ENCODE measurements at places on chromosomes 16 and 17.
A peak's percentile ranks its signal among the peaks of the same experiment; 100 is the strongest.

DNA sequence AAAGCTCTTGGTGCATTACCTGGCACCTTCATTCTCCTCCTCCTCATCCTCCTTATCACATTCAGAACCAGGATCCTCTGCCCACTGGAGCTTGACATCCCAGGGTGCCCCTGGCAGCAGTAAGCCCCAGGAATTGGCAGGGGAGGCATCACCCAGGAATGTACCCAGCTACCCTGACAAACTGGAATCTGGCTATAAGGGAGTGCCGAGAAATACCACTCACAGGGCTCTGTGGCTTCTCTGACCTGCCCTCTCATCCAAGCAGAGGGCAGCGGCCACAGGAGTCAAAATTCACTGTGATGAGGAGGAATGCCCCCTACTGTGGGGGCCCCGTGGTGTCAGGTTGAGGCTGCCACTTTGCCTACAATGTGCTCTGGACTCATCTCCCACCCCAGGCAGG, 19.6 kb downstream of the MPP3 start:
- no peak for DNase-seq

GRCh38 chr16:27313422-27314160, at the start of gene IL4R:
TSS of gene IL4R (plus strand) at chr16:27313974. CDS start at chr16:27340204, 26,230 bp downstream.
- peak; percentile 66 for DNase-seq

DNA sequence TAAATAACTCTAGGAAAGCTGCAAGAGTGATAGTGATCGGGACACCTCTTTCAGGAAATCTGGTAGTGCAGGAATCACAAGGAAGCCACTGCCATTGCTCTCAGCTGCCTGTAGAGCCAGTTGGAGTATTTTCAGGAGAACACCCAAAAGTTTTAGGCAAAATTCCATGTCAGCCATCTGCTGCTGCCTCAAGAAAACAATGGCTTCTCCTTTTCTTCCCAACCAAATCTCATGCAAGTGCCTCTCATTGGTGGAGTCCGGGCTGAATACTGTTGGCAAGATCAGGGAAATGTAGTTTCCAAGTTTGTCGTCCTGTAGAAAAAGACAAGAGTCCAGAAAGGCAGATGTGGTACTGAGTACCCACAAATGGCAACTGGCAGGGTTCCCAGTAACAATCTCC, 54.9 kb upstream of the TANC2 start:
- no peak for DNase-seq

GRCh38 chr16:5379954-5380353, 282.4 kb upstream of the EEF2KMT start:
- DNase-seq: no peak

DNA sequence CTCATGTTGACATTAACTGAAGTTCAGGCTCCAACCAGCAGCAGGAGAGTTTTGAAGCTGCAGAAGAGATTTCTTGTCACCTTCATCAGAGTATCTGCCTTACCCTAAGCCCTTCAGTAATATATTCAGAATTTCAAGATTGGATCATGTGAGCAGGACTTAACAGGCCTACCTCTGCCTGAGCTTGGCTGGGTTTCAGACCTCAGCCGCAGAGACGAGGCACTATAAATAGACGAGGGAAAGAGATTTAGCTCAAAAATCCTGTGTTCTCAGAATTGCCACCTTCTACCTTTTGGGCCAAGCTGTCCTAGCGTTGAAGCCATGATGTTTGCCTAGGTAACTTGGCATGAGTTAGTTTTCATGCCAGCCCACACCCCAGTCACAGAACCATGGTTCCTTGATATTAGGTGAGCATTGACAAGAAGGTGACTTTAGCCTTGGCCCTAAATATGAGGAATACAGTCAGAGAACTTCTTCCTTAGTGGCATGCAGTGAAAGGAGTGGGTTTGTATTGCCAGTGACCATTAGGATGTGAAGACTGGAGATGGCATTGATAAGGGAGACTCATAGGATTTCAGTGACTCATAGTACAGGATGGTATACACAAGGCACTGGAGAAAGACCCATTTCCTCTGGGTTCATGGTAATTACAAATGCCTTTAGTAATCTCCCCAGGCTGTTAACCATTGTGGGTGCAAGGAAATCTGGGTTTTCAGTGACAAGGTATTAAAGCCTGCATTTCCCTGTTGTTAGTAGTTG, 224.3 kb downstream of the MSI2 start:
- peak; percentile 61 for DNase-seq

DNA sequence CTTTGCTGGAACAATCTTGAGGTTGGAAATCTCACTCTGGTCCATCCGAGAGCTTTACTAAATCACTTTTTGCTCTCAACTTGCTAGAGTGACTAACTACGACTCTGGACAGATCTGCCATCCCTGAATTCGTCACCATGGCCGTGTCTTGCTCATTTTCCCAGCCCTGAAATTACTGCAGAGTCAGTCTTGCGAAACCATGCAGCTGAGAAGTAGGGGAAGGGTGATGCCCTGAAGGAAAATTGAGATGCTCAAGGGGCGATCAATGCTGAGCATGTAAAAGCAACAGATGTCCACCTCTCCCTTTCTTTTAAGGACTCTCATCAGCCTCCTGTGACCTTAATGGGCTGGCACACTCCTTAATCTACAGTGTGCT, 18.8 kb downstream of the PCTP start:
- DNase-seq: peak; percentile 91

DNA sequence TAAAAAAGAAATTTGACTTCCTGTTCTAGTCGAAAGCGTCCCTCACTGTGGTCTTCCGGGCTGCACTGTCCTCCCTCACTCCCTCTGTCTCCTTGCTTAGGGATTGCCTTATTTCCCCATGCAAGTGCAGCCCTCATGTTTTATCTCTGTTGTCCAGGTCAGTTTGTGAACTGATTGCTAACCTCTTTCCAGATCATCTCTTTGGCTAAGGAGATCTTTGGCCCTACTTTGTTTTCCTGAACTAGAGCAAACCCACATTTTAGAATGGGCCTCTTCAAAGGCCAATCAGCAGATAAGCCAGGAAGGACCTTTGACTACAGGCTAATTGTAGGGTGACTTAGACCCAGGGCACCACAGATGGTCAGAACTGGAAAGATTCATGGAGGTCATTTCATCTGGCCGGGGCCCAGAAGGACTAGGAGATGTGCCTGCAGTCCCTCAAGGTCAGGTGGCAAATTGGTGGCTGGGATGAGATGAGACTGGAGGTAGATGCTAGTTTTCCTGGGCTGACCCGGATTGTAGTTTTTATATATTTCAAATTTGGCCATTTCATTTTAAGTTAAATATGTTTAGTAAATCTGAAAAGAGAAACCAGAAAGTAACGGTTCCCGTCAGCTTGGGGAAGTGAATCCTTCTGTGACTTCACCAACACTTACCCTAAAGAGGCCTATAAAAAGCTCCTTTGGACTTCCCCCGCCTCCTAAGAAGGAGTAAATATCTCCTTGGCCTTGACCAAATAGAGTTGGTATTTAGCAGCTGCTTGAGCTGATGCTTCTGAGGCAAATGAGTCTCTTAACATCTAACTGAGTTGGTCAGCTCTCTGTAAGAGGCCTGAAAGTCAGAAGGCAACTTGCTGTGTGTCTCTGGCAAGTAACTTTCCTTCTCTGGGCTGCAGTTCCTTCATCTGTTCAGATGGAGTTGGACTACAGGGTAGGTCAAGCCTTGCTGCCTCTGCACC, 6.2 kb upstream of the SLC25A19 start:
- DNase-seq: no peak

GRCh38 chr16:46688101-46688653, 801 bp downstream of the VPS35 start:
- peak; percentile 50 for DNase-seq

- no peak for DNase-seq
Observed at GRCh38 chr17:48631693-48632578, 5.8 kb upstream of the HOXB9 start.

DNA sequence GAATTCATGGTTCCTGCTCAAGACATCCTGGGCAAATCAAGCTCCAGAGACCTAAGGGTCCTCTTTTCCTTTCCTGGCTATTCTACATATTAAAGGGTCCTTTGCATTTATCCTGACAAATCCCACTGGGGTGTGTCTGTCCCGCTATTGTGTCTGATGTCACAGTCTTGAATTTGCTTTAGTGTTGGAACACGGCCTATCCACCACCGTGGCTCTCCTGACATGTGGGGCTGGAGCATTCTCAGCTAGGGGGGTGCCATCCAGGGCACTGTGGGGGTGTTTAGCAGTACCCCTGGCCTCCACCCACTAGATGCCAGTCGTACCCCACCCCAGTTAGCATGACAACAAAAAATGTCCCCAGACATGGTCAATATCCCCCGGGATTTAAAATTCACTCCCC, 92.9 kb downstream of the IRF8 start:
- DNase-seq: no peak

- DNase-seq: peak; percentile 89
Observed at GRCh38 chr17:17877529-17878358, 41.0 kb upstream of the SREBF1 start.

- DNase-seq: no peak
Observed at GRCh38 chr16:50910736-50911100, 168.8 kb downstream of the CYLD start.

GRCh38 chr17:35184274-35184673, 9.9 kb downstream of the SLC35G3 start:
- DNase-seq: no peak

- DNase-seq: no peak
Observed at GRCh38 chr16:20484726-20485125, 33.4 kb downstream of the ACSM2A start.

DNA sequence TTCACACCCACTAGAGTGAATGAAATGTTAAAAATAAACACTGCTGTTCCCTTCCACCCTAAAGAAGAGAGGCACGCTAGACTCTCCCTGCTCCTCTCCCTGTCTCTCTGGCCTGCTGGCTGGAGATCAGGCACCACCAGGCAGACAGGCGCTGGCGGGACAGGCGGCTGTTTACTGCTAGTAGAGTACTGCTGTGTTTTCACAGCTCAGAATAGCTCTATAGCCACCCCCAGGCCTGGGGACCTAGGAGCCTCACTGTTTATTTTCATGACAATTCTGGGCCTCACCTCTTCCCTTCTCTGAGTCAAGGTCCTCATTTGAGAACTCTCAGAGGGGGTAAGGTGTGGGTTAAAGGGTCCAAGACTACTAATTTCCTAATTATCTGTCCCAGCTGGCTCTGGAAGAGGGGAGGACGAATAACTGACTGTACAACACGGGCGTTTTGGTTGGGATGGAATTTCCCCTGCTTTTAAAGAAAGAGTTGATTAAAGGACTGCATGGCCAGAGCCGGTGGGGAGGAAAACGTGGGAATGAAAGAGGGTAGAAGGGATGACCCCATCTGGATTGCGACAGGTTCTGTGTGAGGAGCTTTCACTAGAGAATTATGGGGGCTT, 9.0 kb upstream of the G6PC1 start:
- DNase-seq: peak; percentile 16

GRCh38 chr16:84810518-84811273, 9.1 kb upstream of the CRISPLD2 start:
- no peak for DNase-seq

DNA sequence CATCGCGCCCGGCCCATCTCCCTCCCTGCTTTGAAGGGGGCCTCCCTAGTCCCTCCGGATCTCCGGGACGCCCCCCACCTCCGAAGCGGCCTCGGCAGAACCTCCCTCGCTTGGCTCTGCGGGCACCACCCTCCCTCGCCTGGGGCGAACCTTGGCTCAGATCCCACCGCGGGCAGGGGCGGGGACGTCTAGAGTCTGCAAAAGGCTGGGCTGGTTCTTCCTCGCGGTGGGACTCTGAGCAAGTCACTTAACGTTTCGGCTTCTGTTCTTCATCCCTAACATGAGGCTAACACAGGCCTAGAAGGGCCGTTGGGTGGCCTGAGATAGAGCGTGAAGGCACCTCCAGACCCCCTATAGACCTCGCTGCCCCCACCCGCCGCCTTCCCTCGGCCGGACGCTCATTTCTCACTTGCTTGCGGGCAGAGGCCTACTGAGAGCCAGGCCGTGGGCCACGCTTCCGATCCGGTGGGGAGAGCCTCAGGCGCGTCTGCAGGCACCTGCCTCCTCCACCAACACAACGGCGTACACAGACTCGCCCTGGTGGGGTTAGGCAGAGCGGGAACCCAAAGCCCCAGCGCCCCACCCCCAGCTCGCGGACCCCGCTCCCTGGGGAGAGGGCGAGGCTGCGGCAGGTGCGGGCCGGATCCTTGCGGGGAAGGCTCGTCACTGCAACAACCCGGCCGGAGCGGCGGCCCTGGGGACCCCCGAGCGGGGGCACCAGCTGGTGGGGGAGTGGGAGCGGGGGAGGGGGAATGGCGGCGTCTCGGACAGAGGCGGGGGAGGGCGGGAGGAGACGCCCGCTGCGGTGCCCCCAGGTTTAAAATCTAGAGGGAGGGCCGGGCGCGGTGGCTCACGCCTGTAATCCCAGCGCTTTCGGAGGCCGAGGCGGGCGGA, 5.4 kb downstream of the MYO1C start:
- peak; percentile 70 for DNase-seq

GRCh38 chr17:19592316-19592715, 56.2 kb upstream of the ALDH3A2 start:
- DNase-seq: no peak

DNA sequence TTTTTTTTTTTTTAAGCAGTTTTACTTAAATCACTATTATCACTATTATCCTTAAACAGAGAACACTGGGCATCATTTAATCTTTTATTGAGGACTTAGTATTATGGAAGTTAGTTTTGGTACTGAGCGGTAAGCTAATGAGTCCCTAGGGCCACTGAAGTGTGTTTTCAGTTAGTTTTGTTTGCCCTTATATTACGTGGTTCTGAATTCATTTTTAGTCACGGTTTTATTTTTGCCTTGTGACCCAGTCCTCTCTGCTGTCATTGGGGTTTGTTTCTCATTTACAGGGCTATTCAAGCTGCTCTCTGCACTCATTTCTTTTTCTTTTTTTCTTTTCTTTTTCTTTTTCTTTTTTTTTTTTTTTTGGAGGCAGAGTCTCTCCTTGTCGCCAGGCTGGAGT, 17.3 kb downstream of the RABEP1 start:
- no peak for DNase-seq

DNA sequence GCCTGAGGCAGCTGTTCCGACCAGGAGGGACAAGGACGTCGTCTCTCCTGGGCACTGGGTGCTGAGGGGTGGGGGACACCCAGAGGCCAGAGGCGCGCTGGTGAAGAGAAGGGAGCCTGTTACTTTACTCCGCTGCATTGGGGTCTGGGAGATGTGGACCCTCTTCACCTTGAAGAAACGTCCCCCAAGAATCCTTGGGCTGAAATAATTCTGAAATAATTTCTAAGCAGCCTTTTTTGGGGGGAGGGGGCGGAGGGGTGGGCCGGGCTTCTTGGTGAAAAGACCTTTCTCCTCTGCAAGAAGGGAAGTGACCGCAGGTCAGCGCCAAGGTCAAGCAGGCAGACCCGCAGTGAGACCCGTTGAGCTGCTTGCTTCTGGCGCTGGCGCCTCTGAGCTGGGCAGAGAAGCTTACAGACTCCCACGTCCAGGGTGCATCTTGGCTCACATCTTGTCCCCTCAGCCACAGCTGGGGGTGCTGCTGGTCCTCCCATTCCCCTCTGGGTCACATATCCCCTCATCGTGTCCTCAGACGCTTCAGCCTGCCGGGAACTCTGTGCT, 1.1 kb downstream of the SYT17 start:
- DNase-seq: no peak

- no peak for DNase-seq
Observed at GRCh38 chr17:79062691-79063090, 11.9 kb upstream of the ENGASE start.

DNA sequence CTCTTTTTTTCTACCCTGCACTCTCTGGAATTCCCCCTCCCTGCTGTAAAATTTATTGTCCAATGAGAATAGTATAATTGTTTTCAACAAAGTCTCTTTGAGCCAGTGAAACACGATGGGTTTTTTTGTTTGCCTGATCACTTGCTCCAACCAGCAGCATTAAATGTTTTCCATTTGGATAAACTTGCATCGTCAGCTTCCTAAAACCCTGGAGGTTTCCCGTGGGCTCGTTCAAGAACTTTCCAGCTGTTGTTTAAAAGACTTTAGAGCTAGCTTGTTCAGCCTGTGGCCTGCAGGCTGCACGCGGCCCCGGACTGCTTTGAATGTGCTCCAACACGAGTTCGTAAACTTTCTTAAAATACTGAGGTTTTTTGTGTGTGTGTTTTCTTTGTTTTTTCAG, 14.9 kb downstream of the NAGPA start:
- DNase-seq: no peak

Measured in adipocyte (in vitro differentiated cells).